ENCODE measurements at places on chromosomes 2 and 18.

GRCh38 chr18:22088029-22088428 is 81.4 kb upstream of the GATA6 start:
- DNase-seq: no peak

GRCh38 chr2:45278365-45279078 is 269.3 kb upstream of the SIX2 start:
- DNase-seq: no peak

- peak; percentile 88 for DNase-seq
Measured at GRCh38 chr2:9474361-9475057, at the start of gene IAH1. Gene IAH1, plus strand, starts transcription at chr2:9474551. Its CDS starts 16 bp downstream, at chr2:9474567.

DNA sequence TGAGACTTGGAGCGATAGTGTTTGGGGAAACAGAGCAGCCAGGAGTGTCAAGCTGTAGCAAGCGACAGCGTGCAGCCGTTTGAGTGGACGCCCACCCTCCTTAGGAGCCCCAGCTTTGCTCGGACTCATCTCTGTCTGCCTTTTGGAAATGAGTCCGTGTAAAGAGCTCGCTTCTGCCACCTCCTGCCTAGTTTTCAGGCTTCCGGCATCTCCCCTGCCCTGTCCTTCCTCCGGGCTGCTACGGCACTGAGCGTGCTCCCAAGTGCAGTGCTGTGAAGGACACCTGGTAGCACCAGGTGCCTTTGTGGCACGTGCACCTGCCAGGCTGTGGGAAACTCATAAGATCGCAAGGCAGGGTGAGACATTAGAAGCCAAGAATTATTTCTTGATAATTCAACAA is 117.1 kb downstream of the RNF144A start:
- DNase-seq: no peak

DNA sequence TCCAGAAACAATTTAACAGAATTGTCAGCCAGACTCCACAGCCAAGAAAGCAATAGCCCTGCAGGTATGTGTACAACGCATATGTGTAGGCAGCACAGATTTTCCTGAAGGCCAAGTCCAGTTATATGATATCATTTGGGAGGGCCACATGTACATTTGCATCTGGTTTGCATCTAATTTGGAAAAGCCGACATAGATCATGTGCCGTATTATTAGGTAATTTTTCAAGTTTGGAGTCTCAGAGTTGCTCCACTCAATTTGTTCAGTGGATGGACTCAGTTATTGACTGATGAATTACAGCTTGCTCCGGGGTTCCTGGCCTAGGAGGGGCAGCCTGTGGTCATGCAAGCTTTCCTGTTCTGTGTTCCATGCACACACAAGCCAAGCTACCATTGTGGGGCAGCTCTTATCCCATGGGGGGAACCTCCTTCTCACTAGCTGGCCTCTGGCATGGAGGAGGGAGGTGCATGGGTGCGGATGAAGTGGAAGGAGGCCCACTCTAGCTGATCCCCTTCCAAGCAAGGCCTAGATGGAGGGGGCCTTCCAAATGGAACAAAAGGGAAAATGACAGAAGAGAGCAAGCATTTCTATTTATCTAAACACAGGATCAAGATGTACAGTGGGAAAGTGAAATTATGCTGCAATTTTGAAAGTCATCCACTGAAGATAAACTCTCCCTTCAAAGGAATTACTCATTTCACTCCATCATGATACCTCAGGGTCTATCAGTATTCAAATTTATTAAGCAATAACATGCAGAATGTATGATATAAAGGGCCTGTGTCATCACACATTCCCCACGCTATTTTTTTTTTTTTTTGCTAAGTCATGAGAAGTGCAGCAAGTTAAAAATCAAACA is 202.6 kb upstream of the SMAD2 start:
- no peak for DNase-seq

DNA sequence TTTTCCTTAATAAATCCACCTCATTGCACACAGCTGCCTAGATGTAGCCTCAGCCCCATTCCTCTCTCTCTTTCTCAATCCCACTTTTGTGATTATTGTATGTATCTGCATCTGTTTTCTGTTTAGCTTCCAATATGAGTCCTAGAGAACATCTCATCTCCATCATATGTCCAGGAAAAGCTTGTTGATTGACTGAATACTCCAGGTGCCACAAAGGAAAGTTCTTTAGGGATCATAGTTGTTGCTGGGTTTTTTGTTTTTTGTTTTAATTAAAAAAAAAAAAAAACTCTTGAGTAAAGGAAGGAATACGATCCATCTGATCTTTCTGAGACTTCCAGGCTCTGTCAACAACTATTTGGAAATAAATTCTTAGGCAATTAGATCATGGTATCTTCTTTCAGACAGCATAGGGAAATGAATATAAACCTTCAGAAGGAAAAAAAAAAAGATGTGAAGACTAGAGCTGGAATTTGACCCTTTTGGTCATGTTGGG is 42.5 kb downstream of the KIAA2012 start:
- no peak for DNase-seq

DNA sequence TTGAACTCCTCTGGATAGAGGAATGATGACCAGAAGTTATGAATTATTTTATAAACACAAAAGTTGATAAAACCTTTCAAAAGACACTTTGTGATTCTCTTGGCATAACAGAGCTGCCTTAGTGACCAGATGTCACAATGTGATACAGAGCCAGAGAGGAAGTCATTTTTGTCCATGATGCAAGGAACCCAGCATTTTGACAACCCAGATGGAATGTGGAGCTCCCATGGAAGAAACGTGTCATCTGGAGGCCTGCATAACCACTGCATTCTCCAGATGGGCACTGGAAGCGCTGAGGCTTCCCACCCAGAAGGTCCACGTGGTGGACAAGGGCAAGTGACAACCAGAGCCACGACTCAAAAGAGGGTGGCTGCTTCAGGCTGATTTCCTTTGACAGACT is 30.1 kb downstream of the HRH4 start:
- no peak for DNase-seq

- no peak for DNase-seq
Measured at GRCh38 chr2:83055376-83056010, 1403.6 kb downstream of the SUCLG1 start.

- DNase-seq: no peak
Measured at GRCh38 chr2:175461839-175462238, 280.3 kb upstream of the ATP5MC3 start.

DNA sequence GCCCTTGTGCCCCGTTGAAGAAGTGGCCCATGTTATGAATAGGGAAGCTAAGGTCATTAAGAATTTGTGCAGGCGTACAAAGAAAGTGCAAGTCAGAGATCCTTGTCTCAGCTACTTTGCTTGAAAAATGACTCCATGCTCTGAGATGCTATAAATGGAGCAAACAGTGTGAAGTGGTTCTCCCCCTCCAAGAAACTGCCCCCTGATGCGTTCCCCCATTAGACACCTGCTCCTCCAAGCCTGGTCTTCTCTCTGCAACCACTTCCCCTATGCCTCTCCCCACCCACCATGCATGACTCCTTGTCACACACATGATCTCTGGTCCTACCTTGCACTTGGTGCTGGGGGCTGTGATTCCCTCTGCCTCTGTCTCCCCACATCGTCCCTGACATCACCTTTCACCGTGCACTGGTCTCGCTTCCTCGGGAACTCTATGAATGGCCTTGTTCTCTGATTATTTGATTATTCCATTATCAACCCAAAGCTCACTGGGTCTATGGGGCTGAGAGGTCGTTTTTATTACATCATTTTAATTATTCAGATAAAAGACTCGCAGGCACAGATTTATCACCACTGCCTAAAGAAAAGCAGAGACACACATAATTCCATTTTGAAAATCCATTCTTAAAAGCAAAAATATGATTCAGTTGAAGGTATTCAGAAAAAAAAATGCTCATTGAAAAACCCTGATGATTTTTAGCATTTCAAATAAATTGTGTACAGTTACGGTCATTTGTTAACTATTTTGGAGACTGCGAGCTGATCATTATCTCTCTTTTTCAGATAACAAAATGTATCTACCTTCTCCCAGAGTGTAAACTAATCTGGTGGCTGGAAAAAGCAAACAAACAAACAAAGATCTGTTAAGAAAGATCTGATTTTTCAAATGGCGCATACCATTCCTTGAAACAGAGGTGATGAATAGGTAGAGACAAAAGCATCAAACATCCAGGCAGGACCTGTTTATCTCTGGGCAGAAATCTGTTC is 294.9 kb downstream of the SOX11 start:
- no peak for DNase-seq

DNA sequence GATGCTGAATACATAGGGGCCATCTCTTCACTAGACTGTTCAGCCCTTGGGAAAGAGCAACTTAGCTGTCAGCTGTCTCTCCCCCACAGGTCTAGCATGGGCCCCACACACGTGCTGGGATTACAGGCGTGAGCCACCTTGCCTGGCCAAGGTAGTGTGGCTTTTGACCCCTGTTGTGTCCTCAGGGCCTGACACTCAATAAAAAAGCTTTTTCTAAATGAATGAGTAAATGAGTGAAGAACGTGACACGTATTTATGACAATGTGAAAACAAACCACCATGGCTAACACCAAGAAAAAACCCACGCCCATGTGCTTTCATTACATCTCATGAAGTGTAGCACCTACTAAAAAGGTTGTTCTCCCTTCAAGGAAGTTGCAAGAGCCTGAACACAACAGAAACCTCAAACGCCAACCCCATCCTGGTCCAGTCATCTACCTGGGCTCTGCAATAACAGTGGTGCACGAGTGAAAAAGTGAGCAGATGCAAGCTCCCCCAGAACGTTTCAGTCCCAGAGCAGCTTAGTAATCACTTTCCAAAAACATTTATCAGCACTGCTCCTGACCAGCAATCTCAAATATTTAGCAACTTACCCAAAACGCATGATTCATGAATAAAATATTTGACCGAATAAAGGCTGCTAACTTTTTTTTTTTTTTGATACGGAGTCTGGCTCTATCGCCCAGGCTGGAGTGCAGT is 3.4 kb downstream of the WDFY1 start:
- DNase-seq: no peak

DNA sequence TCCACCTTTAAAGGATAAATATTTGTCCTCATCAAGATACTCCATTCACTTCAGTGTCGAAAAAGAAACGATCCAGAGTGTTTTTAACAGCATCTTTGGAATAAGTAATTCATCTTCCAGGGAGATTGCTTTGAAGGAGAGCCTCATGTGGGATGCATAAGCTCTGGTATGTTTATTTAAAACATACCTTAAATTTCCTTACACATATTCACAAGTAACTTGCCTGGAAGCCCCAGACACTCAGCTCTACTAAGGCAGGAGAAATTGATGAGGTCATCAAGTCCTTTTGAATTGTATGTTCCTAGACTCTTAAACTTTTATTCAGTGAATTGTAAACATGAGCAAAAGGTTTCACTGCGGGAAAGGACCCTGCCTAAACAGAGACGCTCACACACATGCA is 103.0 kb downstream of the CDK15 start:
- DNase-seq: no peak

DNA sequence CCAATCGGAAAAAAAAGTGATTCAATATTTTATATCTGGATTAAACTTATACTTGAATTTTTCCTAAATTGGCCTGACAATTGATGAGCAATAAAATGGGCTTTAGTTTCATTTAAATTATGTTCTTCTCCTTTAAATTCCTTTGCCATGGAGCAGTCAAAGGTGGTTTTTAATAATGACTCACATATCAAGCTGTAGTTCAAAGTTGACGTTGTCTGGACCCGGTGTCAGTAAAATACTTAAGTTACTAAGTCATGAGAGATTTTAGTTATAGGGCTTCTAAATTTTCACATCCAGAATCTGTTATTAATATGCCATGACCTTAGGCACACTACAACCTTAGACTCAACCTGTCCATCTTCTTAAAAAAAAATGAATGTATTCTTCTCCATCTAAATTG is 62.5 kb downstream of the CDH2 start:
- no peak for DNase-seq

DNA sequence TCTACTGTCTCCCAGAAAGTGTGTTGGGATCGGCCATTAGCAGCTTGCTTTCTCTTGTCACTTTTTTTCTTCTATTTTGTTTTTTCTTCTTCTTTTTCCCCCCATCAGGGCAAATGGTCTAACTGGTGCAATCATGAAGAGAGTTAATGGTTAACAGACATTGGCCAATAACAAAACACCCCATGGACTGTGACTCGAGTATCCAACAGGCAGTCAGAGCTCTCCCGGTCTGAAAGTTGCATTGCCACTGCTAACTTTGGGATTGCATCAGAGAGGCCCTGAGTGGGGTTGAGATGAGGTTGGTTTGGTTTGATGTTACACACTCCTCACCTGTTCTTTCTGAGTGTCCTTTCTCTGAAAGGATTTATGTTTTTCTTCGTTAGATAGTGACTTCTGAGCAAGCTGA is 12.9 kb upstream of the SNORC start:
- DNase-seq: no peak

DNA sequence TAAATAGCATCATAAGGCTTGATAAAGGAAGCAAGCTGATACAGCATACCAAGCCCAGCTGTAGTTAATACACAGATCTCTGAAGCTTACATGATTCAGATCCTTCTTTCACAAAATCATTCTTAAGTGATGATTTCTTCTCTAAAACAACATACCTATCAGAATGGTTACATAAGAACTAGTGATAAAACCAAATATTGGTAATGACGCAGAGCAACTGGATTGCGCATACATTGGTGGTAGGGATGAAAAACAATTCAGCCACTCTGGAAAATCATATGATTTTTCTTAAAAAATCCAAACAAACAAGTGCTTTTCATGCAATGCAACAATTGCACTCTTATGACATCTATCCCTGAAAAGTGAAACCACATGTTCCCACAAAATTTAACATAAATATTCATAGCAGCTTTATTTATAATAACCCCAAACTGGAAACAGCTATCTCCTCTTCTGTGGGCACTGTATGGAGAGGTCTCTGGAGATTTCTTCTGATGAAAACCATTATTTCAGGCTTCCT is 153.6 kb upstream of the DSEL start:
- no peak for DNase-seq

DNA sequence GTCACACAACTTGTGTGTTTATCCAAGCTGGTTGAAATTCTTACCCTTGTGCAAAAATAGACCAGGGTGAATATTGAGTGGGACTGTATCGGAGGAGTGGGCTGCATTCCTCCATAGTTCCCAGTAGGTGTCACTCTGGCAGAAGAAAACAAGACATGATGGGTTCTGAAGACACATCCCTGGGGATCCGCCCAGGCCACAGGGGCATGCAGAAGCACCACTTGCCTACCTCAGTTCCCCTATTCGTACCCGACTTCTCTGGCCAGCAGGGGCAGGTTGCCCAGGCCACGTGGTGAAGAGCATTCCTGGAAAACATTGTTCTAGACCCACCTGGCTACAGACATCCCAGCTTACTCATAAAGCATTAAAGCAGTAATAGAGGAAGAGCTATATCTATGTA is 168.2 kb downstream of the FAM210A start:
- no peak for DNase-seq

DNA sequence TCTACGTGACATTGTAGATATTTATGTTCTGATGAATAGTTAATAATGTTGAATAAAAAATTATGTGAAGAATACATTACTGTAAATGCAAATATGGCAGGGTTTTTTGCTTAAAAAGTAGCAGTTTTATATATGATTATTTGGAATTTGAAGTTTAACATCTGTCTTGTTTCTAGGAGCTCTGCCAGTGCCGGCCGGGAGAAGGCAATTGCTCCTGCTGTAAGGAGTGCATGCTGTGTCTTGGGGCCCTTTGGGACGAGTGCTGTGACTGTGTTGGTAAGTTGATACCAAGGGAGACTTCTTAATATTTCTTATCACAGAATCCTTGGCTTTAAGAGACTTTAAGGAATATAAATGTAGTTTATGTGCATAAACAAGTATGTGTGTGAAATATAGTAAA is 25.2 kb downstream of the TWSG1 start:
- no peak for DNase-seq

GRCh38 chr18:50131591-50131990 is 63.4 kb downstream of the MYO5B start:
- no peak for DNase-seq

- no peak for DNase-seq
Measured at GRCh38 chr18:1014509-1014908, 109.8 kb downstream of the ADCYAP1 start.

- DNase-seq: no peak
Measured at GRCh38 chr2:144190908-144191605, 328.9 kb downstream of the ZEB2 start.
